ENCODE measurements at places on chromosomes 1 and 21.

DNA sequence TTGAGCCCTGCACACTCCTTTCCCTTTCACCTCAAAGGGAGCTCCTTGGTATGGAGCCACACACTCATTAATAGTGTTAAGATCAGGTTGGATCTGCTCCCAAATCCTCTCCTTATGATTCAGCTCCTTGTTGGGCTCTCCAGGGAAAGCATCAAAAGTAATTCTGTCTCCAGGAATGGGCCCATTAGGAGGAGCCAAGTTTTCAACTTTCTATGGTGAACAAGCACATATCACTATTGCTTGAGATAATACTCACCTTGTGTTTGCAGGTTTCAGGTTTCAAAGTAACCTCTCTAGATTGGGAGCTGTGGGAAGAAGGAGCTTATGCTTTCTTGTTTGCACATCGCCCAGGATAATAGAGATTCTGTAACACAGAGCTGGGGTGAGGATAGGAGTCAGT is 164.8 kb downstream of the TNFSF18 start:
- no peak for DNase-seq

GRCh38 chr21:34336245-34336644 is 27.6 kb upstream of the KCNE2 start:
- DNase-seq: no peak

GRCh38 chr1:89939693-89940438 is 55.0 kb upstream of the ZNF326 start:
- DNase-seq: no peak

DNA sequence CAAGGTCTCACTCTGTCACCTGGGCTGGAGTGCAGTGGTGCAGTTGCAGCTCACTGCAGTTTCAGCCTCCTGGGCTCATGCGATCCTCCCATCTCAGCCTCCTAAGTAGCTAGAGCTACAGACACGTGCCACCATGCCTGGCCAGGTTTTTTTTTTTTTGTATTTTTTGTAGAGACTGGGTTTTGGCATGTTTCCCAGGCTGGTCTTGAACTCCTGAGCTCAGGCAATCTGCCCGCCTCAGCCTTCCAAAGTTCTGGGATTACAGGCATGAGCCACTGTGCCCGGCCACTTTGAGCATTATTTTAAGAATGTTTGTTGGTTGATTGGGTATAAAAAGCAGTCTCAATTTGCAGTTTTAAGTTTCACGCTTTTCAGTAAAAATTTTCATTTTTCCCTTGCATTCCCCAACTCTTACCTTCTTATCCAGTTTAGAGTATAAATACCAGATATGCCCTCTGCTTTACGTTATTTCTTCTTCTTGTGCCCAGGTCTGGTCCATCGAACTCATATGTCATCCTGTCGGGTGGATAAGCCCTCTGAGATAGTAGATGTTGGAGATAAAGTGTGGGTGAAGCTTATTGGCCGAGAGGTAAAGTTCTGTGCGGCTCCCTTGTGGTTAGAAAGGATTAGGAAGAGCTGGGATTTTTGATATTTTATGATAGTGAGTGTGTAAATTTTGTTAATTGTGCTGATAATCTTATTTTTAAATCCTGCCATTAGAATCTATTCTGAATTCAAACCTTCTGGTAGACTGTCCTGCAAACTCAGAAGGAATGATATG is 36.0 kb downstream of the FABP3 start:
- DNase-seq: no peak

DNA sequence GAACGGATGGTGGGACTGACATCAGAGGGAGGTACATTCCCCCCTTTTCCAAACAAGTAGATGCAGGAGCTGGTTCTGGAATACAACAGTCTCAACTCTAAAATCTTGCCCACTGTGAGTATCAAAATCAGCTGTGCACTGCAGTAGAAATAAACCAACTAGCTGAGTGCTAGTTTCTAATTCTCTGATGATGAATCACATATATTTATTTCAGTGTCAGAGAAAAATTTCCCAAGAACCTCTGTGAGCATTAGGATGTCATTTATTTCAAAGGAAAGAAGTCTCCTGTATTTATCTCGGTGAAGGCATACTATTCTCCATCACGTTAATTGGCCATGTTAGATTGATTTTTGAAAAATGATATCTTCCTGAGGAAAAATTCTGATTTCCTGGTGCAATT is 67.1 kb downstream of the LHX9 start:
- no peak for DNase-seq

- DNase-seq: no peak
Measured at GRCh38 chr1:11204396-11205190, 15.4 kb downstream of the ANGPTL7 start.

DNA sequence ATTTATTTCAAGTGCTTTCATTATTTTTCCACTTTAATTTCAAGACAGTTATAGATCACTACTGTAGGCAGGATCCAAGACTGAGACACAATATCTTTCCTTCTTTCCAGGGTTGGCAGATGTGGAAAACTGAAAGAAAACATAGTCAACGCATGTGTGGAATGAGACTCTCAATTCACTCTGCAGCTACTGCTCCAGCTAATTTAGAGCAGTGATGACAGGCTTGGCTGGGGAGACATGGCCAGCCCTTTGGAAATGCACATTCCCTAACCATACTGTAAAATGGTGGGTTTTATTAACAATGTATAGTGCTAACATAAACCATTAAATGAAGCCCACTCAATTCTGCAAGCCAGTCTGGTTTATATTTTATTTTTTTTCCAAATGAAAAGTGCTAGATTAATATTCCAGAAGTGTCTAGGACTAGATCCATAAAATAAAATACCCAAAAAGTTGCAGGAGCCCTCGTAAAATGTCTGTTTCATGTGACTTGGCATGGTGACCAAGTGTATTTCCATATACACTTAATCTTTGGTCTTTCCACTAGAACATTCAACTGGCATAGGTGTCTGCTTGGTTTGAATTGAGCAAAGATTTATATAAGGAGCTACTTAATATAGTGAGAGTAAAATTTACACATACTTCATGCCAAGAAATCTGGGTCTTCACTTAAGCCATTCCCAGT is 32.9 kb downstream of the COL11A1 start:
- DNase-seq: no peak

DNA sequence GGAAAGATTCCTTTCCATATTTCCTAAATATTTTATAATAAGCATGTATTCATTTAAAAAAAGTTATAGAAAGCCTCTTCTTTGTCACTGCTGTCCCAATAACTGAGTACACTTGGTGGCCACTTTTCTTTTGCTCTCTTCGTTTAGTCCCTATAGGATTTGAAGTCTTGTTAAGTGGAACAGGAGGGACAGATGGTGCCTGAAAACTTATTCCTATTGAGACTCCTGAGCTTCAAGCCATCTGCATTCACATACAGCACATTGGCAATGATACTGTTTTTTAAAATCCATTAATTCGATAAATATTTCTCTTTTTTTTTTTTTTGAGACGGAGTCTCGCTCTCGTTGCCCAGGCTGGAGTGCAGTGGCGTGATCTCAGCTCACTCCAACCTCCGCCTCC is 2.0 kb upstream of the ZBTB40 start:
- no peak for DNase-seq

- DNase-seq: no peak
Measured at GRCh38 chr21:34946385-34946840, 102.7 kb downstream of the RUNX1 start.

GRCh38 chr1:235642011-235642942 is 7.3 kb downstream of the GNG4 start:
- DNase-seq: peak; percentile 75

DNA sequence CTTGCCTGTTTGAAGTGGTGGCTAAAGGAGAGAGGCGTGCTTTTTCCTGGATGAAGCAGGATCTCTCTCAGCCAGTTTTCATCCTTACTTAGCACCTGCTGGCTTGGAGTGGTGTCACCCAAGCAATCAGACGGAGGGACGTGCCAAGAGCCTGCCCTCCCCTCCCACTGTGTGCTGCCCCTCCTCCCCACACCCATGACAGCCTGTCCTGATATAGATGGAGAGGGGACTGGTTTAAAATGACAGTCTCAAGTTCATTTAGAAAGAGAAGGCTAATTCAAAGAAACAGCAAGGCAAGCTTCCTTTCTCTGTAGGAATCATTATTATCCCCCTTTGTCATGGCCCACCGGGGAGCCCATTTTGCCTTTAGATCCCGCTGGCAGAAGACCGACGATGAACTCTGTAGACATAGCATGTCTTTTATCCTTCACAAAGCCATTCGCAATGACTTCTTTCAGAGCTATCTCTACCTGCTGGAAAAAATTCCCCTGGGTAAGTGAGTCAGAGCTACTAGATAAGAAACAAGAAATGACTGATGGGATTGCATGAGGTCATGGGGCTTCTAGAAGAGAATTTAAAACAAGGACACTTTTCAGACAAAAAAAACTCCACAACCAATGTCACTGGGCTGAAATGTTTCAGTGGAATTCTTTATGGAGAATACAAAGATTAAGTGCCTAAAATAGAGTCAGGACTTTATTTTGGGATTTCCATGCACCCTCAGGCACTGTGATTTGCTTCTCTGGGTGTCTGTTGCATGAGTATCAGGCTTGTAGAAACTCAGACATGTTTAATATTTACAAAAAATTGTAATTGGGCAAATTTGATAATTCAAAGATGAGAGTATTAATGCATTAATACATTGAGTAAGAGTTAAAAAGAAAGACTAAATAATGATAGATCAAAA is at the start of gene NTMT2:
Gene NTMT2 (plus strand): TSS at position 190 of the 907 bp plus-strand sequence. CDS start 149 bp downstream, at position 339.
- DNase-seq: no peak

- no peak for DNase-seq
Measured at GRCh38 chr1:110309139-110309538, 30.0 kb upstream of the RBM15 start.

- DNase-seq: no peak
Measured at GRCh38 chr1:153547560-153548551, 1.2 kb downstream of the S100A3 start.

GRCh38 chr1:56966698-56966999 is 834 bp upstream of the C8B start:
- no peak for DNase-seq

DNA sequence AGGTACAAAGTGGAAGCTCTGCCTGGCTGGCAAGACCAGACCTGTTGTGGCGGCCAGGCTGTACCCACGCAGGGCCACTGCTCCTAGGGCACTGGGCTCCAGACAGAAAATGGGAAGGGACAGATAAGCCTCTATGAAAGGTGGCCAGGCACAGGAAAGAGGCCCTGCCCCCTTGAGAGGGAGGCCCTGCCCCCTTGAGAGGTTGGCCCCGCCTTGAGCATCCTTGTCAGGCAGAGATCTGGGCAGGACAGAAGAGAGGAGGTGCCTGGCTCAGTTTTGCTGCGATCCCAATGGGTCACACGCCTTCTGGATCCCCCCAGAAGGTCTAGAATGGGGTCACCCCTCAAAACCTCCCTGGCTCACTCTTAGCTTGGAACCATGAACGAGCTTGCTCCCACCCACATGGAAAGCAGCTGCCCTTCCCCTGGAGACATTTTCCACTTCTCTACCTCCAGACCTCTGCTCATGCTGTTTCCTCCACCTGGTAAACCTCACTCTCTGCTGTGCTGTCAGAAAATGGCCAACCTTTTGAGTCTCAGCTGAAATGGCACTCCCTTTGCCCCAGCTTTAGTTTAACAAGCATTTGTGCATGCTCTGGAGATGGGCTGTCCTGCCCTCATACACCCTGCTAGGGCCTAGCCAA is 17.5 kb upstream of the ECE1 start:
- DNase-seq: no peak

GRCh38 chr1:226568975-226569741 is 20.6 kb downstream of the STUM start:
- DNase-seq: no peak

DNA sequence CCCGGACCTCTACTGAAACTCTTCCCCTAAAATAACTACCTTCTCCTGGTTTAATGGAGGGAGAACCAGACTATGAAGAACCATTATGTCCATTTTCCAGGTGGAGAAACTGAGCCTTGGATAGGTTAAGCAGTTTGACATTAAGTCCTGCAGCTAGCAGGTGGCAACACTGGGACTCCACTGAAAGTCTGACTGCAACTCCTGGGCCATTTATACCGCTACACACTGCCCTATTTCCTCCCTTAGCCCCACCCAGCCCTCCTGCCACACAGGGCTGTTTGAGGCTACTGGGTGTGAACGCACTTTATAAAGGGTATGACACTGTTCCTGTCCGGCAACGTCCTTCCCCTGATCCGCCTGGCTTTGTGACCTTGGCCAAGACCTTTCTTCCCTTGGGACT is 511 bp upstream of the INPP5B start:
- DNase-seq: no peak

GRCh38 chr1:41268154-41268770 is 26.2 kb upstream of the SCMH1 start:
- peak; percentile 59 for DNase-seq

- DNase-seq: no peak
Measured at GRCh38 chr1:54887665-54888071, 673 bp upstream of the DHCR24 start.

GRCh38 chr1:201125019-201125418 is 2.0 kb downstream of the ASCL5 start:
- no peak for DNase-seq

- no peak for DNase-seq
Measured at GRCh38 chr21:44931501-44932407, 8.1 kb upstream of the SLX9 start.

- peak; percentile 40 for DNase-seq
Measured at GRCh38 chr1:243848165-243848857, 1.7 kb downstream of the AKT3 start.

GRCh38 chr1:242522996-242523718 is 1.3 kb downstream of the PLD5 start:
- DNase-seq: no peak

DNA sequence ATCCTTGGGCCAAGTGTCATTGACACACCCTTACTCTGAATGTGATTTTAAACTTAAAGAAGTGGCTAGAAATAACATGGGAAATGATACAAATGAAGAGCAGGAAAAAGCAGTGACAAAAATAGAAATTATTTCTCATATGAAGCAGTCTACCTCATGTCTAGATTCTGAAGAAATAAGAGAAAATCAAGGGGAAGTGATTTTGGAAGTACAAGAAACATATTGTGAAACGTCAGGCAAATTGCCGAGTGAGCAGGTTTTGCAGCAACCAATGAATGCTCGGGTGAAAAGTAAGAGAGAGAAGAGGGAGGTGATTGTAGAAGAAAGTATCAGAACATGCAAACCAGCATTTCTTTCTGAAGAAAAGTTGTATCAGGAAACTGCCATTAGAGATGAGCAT is 130.7 kb downstream of the MACF1 start:
- DNase-seq: no peak

DNA sequence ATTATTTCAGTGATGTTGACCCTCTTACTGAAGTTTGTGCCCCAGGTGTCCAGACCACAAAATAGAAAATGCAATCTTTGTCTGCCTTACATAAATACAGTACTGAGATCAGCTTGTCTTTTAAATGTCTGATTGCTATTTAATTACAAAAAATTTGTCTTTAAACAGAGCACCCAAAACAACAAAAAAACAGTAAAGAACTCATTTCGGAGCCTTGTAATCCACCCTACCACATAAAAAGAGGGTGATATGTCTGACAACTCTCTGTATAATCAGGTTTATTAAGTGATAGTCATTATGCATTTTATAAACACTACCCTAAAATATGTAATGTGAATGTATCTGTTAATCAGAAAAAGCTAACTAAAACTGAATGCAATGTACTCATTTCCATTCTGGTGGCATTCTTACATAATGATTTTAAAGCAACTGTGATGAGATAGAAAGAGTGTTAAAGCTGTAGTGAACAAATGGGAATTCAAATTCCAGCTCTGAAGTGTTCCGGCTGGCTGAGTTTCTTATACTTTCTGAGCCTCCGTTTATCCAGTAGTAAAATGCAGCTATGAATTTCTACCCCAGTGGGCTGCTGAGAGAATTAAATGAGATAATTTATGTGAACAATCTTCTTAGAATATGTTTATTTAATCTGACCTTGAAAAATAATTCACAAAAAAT is 486.6 kb downstream of the USP25 start:
- DNase-seq: no peak

GRCh38 chr1:53379662-53380002 is 51.8 kb upstream of the LRP8 start:
- no peak for DNase-seq

- no peak for DNase-seq
Measured at GRCh38 chr1:21781815-21782348, 1.1 kb downstream of the USP48 start.
